ENCODE measurements at places on chromosomes 4 and X.

GRCh38 chrX:31251336-31251735 is 179.5 kb upstream of the FTHL17 start:
- no peak for DNase-seq

DNA sequence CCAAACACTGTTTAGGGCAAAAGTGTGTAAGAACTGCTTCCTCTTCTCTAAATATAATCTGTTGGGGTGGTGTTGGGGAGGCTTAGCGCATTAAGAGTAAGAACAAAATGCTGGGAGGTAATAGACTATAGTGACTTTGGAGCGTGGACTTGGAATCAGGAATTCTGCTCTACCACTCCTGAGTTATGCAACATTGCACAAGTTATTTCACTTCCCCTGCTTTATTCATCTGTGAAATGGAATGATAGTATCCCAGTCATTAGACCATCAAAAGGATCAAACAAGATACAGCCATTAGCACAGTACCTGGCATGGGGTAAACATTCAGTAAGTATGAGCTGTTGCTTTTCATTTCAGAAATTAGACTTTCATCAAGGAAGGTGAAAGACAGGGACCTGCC is 58.7 kb downstream of the IGFBP7 start:
- no peak for DNase-seq

DNA sequence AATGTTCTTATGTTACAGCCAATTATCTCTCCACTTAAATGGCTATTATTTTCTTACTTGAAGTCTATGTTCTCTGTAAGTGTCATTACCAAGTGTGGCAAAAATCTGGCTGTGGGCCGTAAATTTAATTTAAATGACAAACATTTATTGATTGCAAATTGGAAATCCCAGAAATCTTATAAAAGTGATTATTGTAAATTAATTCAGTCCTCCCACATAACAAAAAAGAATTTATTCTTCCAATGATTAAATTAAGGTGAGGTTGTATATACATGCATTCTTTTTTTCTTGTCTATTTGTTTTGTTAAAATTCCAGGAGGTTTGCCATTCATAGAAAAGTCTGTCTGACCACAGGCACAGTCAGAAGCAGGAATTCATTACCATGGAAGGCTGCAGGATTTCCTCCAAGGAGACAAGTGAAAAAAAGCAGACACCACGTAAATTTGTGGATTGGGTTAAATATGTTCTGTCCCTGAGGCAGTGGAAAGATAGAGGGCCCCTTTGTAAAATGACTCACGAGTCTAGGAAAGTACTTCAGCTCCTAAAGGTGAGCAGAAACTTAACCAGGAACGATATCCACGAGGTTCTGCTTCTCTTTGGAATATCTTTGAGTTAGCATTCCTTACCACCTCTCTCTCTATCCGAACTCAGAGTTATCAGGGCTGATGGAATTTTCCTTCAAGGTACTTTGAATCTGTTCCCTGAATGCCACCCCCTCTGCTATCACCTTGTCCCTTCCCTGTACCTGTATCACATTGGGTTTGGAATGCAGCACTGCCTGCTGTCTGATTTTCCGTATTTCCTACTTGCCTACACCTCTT is 10.7 kb downstream of the PPARGC1A start:
- DNase-seq, result no peak

DNA sequence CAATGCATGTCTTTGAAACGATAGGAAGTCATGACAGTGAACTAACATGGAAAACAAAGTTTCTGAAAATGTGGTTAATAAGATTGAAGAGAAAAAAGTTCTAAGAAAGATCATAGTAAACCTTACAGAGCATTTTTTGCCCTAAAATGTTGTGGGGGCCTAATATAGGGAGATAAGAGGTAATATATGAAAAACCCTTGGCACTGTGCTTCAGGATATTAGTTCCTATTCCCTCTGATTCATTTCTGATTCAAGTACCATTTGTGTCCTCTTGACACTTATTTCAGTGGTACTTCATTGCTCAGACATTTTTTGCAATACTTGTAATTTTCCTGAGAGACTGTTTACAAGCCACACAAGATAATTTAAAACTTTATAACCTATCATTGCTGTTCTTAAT is 35.1 kb downstream of the PAQR3 start:
- DNase-seq, result no peak

All from NCI-H446 treated with DMSO at 0.1 percent for 48 hours (cell line).